ENCODE measurements at places on chromosomes 6 and 20.

DNA sequence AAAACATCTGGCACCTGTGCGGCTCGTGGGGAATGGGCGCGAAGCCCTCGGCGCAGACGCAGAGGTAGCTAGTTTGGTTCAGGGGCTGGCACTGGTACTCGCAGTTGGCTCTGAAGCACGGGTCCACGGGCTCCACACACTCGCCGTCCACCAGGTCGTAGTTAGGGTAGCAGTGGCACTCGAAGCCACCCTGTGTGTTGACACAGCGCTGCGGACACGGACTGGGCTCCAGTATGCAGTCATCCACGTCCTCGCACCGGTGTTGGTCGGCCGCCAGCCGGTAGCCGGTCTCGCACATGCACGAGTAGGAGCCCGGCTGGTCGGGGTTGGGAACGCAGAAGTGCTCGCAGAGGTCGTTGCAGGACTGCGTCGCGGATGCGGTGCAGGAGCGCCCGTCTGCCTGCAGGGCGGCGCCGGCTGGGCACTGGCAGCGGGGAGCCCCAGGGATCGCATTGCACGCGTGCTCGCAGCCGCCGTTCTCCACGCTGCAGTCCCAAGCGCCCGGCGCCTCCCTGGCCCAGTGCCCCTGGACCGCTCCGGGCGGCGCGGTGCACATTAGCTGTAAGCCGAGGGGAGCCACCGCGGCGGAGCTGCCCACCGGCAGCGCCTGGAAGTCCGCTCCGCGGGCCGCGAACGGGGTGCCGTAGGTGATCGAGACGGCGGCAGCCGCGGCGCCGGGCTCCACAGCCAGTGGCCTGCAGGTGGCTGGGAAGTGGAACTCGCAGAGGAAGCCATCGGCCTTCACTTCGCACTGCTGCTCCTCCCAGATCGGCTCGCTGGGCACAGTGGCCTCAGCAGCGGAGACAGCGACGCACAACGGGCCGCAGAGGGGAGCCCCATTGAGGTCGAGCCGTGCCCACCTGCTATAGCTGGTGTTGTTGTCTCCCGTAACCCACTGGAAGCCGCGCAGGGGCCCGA, 930 bp downstream of the THBD start:
- DNase-seq: no peak

GRCh38 chr20:63850689-63851547, 10.4 kb upstream of the ABHD16B start:
- no peak for DNase-seq

DNA sequence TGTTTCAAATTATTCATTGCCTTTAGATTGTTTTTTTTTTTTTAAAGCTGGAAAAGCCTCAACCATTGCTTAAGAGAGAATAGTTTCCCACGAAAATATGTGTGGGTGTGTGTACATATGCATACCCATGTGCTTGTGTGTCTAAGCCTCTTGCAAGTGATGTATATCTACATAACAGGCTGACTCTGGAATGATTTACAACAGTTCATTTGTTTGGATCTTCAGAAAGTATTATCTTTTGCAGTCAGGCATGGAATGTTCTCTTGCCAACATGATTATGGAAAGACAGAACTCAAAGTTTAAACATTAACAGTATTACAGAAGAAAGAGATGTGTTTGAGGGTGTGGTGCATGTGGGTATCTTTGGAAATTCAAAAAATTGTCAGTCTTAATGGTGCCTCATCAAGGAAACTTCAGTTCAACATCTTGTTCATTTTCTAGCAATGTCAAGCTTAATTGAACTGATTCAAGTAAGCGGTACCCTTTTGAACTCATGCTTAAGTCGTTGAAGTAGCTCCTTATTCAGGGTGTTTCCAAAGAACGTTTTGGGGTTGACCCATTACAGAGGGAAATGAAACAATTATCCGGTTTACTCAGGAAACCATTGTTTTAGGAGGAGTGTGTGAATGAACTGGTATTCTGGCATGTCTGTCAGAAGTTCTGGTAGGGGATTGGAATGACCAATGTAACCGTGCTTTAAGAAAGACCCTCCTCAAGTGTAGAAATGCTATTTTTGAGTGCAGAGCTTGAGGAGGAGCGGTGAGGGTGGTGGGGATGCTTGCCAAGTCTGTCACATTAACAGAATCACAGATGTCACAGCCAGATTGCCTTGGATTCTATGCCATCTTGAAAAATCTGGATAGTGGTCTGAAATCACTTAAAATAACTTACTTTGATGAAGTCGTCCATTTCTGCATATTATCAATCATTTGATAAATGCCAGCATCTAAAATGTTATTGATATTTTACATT, 60.3 kb downstream of the ADGRG6 start:
- no peak for DNase-seq

DNA sequence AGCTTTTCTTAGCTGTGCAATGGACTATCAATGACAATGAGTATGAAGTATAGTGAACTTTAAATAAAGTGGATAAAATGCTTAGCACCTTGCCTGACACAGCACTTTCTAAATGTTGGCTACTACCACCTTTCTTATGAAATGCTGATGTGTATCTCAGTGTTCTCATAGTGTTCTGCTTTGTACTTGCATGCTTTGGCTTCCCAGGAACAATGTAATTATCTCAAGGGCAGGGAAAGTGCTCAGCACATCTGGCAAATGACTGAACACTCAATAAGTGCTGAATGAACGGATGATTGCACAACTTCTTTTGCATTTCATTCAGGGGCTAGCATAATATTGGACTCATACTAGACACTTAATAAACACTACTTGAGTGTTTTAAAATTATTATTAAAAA, 28.2 kb upstream of the NOX3 start:
- DNase-seq: no peak

All from SK-N-MC (cell line).